Activated CD4-positive, CD25-positive, alpha-beta regulatory T cell (primary cell): ENCODE measurements at places on chromosomes 3 and 15.

DNA sequence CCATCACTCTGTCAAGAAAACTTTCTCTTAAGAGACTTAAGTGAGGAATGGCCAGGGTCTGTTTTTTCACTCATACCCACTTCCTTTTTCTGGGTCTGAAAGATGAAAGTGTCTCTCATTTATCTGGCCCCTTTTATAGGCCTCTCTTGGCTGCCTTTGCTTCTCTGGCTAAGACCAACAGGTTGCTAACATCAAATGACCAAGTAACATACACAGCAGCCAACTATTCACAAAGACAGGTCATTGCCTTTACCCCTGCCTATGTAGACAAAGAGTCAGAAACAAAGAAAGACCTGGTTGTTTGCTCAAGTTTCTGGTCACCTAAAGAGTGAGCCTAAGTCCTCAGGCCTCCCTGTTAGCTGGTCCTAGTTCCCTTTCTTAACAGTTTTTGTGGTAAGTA, 24.0 kb upstream of the CSTA start:
- DNase-seq = no peak

- DNase-seq = no peak
These were observed 56.2 kb upstream of the AKAP13 start for GRCh38 chr15:85324202-85324601.

DNA sequence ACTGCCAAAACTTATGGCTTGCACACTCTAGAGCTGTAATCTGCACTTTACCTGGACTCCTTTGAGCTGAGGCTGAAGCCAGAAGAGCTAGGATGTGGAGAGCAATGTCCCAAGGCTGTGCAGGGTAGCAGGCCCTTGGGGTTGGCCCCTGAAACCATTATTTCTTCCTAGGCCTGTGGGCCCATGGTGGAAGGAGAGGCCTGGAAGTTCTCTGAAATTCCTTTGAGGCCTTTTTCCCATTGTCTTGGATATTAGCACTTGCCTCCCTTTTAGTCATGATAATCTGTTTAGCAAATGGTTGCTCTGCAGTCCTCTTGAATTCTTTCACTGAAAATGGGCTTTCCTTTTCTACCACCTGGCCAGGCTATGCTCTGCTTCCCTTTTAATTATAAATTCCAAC, 102.0 kb upstream of the SGO1 start:
- DNase-seq = no peak

- DNase-seq = no peak
These were observed 470.4 kb downstream of the LPP start for GRCh38 chr3:188624384-188624783.

DNA sequence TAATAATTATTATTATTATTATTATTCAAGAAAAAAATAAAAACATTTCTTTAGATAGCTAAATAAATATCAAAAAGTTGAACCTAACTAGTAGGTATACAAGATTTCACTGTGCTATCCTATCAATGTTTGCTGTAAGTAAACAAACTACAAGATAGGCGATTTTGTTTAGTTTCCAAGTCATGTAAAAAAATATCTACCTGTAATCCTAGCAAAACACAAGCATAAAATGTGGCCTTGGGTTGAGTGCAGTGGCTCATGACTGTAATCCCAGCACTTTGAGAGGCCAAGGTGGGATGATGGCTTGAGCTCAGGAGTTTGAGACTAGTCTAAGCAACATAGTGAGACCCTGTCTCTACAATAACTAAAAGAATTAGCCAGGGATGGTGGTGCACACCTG, 71.6 kb upstream of the CSPG5 start:
- DNase-seq = no peak

DNA sequence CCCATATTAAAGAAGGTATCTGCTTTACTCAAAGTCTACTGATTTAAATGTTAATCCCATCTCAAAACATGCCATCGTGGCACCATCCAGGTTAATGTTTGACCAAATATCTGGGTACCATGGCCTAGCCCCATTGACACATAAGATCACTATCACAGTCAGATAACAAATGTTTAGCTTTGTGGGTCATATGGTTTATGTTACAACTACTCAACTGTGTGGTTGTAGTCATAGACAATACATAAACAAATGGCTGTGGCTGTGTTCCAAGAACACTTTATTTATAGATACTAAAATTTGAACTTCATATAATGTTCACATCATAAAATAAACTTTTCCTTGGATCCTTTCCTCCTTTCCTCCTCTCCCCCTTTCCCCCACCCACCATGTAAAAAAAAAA, 9.8 kb upstream of the SNRPN start:
- no peak for DNase-seq

DNA sequence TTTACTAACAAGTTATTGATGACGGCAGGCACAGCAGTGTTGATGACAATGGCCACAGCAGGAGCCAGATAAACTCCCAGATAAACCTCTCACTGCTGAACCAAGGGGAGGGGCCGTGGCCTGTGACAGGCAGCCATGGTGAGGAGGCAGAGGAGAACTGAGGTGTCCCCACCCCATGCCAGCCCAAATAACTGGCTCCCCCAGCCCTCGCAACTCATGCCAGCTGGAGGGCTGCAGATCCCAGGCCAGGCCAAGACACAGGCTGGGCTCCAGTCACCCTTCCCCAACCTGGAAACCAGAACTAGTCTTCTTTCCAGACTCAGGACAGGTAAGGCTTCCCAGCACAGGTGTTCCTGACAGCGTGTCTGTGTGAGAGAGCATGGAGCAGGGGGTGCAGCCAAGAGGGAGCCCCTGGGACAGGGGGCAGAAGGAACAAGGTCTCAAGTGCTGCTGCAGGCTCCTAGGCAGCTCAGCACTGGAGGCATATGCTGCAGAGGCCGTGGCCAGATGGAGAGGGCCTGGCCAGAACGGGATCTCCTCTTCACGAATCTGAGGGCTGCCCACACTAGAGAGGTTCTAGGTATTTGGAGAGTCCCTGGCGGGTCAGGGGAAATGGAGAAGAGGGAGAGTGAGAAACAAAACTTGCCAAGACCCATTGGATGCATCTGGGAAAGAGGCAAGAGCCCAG, 15.9 kb downstream of the PLA2G4F start:
- no peak for DNase-seq

GRCh38 chr3:66486646-66487045, 14.2 kb downstream of the LRIG1 start:
- DNase-seq = no peak

DNA sequence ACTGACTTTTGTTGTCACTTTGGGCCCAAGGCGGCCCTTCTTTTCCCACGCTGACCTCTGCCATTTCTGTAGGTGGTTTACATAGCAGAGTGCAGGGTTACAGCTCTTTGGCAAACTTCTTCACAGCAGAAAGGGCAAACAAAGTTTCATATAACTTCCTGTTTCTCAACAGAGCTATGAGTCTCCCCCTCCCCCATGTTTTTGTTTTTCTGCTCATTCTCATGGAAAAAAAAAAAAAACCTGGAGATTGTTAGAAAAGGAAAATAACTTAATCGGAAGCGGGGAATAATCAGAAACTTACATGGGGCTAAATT, 342.0 kb upstream of the NR2F2 start:
- DNase-seq = no peak

DNA sequence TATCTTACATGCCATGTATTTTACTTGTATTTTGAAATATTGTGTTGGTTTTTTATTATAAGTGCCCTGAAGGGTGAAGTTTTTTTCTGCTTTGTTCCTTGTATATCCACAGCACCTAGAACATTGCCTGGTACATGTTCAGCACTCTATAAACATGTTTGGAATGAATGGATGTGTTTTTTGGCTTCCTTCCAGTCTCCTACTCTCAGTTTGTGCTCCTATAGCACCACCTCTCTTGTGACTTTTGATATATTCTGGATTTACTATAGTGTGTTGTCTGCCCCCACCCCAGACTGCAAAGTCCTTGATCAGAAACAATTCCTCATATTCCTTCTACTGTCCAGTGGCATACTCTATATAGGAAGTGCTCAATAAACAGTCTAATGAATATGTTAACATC, 60.6 kb downstream of the PLCL2 start:
- no peak for DNase-seq

DNA sequence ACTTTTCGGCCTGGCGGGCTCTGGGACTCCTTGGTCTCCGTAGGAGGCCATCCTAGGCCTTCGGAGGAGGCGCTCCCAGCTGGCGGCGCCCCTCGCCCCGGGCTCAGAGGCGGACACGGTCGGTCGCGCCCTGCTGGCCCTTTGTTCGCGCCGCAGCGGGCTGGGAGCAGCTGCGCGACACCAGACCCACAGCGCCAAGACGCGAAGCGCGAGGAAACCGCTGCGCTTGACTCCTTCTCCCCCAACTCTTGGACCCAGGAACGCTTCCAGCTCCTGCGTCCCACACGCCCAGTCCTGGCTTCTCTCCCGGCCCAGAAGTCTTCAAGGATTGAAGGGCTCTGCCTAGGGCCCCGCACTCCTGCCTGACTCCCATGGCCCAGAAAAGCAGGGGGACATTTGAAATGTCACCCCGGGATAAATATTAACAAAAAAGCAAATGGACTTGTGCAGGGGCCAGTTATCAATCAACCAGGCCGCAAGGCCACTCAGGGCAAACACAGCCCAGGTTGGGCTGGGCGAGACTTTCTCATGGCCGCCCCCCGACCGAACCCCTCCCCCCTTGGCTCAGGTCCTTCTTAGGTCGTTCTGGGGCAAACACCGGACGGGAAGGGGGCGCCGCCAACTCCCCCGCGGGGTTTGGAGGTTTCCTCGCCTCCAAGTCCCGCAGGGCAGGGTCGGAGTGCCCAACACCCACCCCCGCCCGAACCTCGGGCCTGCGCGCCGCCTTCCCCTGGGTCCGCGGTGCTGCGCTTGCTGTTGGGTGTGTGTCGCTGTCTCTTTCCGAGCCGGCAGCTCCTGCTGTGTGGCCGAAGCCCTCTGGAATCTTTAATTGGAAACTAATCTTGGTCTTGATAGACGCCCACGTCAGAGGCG, 5.1 kb downstream of the ONECUT1 start:
- no peak for DNase-seq

GRCh38 chr15:59230531-59231055, 23.9 kb downstream of the LDHAL6B start:
- DNase-seq = no peak

DNA sequence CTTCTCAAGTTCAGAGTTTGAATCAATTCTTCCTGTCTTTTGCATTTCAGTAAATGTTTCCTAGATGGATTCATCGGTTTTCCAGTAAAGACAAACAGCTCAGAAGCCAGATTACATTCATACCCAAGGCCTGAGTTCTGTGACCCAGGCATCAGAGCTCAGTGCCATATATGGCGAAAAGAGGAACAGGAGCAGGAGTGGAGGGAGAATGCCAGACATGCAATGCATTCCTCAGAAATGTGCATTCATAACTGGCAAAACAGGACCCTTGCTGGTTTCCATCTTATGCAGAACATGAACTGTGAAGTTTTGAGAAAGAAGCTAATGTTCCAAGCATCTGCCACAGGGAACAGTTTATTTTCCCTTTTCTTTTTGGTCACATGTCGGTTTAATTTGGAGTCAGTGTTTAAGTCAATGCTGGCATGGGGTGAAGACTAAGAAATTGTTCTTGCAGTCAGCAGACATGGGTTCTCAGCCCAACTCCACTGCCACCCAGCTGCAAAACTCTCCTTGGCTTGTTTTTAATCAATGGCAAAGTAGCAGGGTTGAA, 116.5 kb downstream of the LPP start:
- no peak for DNase-seq

DNA sequence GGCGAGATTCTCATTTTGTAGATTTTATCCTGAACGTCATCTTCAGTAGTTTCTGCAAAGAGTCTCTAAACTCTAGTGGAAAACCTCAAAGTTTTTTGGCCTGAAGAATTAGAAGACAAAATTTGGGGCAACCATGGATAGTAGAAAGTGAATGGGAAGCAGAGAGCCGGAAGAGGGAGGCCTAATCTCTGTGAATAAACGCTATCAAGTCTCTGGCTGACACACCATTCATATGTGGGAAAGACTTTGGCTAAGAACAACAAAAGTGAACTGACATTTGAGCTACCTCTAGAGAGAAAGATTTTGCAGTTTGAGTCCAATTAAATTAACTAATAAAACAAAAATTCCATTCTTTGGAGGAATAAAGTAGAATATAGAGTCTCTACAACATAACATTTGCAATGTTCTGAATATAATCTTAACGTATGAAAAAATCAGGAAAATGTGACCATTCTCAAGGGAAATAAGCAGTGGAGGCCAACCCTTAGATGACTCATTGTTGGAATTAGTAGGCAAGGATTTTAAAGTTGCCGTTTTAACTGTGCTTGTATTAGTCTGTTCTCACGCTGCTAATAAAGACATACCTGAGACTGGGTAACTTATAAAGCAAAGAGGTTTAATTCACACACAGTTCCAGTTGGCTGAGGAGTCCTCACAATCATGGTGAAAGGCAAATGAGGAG, 184.6 kb downstream of the C3orf38 start:
- DNase-seq = no peak

DNA sequence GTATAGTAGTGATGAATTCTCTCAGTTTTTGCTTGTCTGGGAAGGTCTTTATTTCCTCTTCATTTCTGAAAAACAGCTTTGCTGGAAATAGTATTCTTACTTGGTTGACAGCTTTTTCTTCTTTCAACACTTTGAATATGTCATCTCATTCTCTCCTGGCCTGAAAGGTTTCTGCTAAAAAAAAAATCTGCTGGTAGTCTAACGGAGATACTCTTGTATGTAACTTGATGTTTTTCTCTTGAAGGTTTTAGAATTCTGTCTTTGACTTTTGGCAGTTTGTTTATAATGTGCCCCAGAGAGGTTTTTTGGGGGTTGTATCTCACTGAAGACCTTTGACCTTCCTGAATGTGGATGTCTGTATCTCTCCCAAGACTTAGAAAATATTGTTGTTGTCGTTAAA, 47.0 kb downstream of the THSD4 start:
- no peak for DNase-seq

- no peak for DNase-seq
These were observed 195.7 kb downstream of the STT3B start for GRCh38 chr3:31728403-31728802.

- no peak for DNase-seq
These were observed 482.2 kb upstream of the ADAMTS9 start for GRCh38 chr3:65169961-65170360.

DNA sequence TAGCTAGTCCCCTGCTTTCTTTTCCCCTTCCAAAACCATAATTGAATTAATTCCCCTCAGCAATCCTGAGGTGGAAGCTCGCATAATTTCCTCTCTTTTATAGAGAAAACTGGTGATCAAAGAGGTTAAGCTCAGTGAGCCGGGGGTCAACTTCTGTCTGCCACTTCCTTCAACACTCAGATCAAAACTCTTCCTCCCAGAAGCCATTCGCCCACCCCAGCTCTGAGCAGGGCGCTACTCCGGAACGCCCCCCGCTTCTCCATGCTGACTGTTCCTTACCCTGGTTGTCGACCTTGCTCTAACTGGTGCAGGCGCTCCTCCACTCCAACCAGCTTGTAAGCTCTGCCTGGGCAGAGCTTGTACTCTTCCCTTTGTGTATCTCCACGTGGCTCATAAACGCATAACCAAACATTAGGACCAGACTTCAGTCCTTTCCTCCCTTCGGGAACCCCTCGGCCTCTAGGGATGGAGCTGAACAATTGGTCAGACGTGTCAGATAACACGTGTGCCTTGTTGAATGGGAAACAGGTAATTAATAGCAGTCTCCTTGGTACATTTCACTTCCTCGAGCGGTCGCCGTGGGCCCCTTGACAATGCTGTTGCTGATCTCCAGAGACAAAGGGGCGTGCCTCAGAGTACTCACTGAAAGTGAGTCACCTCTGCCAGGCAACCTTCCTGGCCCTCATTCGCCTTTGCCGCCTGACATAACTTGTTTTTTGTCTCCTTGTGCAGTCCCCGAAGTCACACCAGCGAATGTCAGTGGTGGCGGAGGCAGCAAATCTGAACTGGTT, 71.8 kb downstream of the IL5RA start:
- DNase-seq = no peak
